NCI-H446 (cell line): ENCODE measurements at places on chromosomes 7 and 10.

DNA sequence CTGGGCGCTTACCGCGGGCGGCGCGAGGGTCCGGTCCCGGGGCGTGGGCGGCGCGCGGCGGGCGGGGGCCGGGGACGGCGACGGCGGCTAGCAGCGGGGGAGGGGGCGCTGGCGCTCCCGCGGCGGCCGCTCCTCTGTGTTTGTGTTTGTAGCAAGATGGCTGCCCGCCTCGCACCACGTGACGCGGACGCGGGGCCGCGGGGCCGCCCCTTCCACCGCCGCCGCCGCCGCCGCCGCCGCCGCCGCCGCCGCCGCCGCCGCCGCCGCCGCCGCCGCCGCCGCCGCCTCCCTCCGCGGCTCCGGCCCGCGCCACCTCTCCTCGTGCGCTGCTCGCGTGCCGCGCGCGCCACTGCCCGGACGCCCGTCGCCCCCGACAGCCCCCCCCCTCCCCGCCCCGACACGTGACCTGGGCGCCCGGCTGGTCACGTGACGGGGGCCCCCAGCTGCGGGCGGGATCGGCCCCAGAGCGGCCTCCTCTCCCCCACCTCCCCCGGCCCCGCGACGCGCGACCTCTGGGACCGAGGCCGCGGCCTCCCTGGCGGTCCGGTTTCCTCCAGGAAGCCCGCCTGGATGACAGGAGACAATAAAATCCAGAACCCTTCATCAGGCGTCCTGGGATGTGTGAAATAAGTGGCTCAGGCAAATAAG, at the start of gene GIGYF1:
Gene GIGYF1 (minus strand): TSS at position 153 of the 648 bp plus-strand sequence. CDS start 6,012 bp downstream, outside the sequence.
- peak; percentile 70 for DNase-seq

GRCh38 chr7:156616269-156617202, 24.0 kb upstream of the RNF32 start:
- DNase-seq, result no peak

DNA sequence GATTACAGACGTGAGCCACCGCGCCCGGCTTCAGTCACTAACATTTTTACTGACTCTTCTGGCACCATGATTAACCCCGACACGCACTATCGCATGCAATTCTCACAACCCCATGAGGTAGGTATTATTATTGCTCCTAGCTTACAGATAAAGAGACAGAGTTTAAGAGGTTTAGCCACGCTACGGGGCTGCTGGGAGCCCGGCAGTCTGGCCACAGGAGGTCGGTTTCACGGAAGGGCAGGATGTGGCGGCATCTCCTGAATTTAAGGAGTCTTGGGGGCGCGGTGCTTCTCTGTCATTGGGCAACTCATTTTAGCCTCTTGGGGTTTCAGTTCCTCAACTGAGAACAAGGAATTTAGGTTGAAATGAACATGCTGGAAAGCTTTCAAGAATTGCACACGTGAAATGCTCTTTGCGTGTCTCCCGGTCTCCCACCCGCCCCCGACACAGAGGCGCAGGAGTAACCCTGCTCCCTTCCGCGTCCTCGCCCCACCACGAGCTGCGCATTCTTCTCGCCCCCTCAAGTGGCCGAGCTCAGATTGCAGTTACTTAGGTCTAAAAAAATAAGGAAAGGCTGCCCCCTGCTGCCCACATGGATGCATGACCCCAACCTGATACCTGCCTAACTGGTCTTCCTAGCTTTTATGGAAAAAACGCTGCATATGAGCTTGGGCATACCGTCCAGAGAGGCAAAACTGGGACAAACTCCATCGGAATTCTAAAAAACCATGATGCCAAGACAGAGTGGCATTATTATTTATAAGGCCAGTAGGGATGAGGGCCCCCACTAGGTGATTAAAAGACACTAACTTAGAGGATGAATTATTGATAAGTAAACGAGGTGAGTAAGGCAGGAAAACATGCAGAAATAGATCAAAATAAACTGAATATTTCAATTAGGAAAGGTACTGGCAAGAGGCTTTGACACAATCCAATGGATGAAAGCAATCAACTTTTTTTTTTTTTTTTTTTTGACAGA, 12.4 kb downstream of the PRSS2 start:
- DNase-seq, result peak; percentile 68

DNA sequence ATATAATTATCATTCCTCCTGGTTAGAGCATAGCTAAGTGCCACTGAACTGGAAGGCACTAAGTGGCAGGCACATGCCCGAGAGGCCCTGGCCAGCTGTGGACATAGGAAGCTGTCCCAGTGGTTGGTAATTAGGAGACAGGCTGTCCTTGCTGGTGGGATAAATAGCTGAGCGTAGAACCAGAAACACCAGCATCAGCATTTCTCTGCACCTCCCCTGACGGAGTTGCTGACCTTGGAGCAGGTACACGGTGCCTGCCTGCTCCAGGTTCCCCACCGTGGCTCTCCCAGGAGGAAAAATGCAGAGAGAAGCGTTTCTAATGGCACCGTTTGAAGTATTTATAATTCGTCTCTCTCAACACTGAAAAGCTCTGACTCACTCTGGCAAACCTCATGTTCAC, 5.6 kb upstream of the ABLIM1 start:
- no peak for DNase-seq

DNA sequence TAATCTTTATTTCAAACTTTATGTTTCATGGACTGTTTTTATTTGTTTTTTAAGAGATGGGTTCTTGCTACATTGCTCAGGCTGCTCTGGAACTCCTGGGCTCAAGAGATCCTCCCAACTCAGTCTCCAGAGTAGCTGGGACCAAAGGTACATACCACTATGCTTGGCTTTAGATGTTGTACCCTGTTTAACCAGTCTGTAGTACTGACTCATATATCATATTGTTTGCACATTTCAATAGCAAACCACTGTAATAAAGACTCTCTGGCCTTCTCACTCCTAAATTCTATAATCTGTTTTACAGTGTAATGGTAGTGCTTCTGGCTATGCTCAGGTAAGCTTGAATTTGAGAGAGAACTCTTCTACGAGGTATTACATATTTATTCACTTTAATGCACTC, 413.6 kb upstream of the PCDH15 start:
- no peak for DNase-seq

DNA sequence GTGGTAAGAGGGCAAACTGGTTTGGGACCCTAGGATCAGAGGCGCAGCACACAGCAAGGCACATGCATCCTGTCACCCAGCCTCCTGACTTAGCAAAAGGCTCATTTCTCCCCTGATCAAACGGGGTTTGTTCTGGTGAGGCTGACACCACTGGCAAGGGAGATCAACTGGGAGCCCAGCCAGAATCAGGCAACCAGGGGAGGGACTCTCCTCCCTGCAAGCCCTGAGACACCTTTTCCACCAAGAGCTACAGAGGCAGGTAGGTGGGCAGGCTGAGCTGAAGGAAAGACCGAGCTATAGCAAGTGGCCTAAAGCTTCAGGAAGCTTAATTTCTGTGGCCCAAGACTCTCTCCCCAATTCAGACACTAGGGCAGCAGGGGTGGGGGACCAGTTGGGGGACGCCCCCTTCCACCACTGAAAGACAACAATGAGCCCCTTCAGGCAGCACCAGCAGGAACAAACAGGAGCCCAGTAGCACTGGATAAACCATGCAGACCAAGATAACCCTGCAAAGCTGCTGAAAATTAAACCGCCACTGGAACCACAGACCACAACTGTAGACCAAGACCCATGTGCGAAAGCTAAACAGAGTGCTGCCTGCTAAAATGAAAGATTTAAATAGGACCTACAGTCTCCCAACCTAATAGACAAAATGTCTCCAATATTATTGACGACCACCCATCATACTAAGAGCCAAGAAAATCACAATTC, 27.1 kb upstream of the SAR1A start:
- DNase-seq, result no peak

DNA sequence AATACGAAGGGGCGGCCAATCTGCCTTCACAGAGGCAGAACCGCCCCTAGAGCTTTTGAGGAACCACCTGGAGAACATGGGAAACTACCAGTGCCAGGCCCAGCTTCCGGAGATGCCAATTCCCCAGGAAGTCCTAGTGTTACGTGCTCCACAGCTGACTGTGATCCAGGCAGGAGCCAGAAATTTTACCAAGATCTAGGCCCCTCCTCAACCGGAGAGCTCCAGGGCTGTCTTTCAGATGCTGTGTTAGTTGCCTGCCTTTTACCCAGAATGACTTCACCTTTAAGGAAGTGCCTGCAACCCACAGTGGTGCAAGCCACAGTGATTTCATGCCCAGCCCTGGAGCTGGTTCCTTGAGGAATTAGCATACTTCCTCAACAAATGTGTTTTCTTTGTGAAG, 62.9 kb downstream of the ELMO1 start:
- no peak for DNase-seq

DNA sequence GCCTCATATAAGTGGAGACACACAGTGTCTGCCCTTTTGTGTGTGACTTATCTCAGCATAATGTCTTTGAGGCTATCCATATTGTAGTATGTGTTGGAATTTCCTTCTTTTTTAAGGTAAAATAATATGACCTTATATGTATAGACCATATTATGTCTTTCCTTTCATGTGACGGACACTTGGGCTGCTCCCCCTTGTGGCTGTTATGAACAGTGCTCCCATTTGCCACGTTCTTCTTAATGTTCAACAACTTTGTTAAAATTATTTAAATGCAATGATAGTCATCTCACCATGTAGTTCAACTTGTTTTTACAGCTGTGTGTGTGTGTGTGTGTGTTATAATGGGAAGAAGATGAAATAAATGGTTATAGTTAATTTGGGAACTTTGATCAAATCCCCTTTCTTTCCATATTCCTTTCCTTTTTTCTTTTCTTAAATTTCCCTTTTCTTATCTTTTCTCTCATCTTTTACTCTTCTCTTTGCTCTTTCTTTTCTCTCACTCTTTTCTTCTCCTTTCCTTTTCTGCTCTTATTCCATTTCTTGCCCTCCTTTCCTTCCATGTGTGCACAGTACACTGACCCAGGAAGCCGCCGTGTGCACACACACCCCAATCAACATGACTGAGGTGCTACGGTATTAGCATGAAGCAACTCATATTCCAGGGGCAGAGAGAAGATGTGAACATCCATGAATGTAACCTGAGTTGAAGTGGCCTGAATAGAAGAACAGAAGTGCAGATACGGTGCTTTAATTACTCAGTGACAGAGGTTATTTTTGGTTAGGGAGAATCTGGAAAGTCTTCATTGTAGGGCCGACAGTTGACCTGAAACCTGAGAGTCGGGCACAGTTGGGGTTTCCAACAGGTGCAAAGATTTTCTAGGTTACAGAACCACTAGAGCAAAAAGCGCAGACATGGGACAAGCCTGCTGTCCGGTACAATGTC, 596.6 kb downstream of the SDK1 start:
- DNase-seq, result no peak

DNA sequence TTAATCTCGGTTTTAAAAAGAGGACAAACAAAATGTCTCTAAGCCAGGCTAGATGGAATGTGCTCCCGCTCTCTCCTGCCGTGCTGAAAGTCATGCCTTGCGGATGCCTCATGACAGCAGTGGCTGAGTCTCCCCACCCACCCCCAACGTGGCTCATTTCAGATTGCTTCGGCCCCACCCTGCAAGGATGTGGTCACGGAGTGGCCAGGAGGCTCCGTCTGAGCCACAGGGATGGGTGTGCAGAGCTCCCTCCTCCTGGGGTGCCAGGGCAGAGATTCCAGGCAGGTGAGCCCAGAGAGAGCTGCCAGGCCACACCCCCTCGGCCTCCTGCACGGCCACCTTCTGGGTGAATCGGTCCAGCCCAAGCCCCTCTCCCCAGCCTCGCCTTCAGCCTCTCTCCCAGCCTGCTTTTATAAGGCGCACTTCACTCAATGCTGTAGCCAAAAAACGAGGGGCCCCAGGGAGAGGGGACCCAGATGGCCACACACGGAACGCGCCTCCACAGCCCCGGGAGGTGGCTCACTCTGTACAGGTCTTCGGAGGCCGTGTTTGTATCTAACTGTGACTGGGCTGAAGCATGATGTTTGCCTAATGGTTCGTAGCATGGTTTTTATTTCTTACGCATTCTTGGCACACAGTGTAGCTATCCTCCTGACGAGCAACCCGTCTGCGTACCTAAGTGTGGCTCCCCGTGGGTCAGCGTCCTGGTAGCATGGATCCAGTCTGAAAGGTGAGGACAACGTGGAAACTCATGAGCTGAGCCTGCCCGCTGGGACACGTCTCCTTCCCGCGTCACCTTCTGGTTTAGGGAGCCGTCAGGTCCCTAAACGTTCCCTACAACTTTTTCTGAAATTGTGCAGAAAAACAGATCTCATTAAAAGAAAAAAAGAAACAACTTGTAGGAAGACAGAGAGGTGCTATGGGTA, 413.8 kb upstream of the FOXK1 start:
- DNase-seq, result no peak

DNA sequence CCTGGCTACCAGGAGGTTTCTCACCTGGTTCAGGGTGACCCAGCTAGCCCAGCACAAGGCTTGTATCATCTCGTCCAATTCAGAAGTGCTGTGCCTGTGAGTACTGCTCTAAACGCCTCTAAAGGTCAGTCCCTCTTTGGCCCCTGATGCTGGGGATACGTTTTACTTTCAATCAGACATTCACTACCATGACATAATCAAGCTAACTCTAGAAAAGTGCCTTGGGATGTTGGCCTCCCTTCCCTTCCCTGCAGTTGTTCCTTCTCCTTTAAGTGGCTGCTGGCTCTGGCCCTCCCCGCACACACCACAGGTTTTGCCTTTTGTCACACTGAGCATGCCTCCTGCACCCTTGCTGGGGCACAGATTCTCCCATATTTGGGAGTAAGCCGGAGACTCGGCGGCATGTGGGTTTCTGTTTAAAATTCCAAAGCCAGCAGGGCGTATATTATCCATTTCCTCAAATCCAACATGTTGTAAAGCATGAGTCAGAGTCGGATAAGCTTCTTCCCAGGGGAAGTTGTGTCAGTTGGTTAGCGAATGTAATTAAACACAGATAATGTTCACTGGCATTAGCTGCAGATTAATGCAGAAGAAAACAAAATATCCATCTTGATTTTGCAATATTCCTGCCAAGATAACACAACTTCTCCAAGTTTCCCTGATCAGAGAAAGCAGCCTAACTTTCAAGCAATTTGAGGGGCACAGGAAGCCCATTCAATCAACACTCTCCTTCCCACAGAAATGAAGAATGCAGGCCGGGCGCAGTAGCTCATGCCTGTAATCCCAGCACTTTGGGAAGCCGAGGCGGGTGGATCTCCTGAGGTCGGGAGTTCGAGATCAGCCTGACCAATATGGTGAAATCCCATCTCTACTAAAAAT, 31.8 kb upstream of the VCL start:
- DNase-seq, result peak; percentile 79

DNA sequence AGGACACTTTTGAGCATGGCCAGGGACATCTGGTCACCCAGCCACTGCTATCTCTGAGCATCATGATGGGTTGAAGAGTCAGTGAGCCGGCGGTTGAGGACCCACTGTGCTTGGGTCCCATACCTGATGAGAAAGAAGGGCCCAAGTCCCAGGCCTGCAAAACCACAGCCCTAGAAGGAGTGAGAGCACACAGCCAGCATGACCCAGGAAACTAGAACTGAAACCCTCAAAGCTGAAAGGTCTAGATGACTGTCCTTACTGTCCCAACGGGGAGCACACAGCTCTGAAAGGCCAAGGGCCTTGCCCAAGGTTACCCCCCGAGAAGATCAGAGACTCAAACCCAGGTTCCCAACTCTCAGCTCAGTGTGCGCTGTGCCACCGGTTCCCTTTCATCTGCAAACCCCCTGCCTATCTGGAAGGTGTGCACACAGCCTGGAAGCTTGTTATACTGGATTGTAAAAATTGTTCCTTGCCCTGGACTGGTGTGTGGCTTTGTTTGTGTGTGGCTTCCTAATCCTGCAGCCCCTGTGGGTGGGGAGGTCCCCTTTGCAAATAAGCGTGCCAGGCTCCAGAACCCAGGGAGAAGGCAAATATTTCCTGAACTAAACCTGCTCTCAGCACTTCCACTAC, 22.6 kb upstream of the PSAP start:
- no peak for DNase-seq

- DNase-seq, result no peak
These were observed 930 bp downstream of the GIMAP6 start for GRCh38 chr7:150631084-150631826.

GRCh38 chr7:91045606-91046005, 218.6 kb upstream of the FZD1 start:
- DNase-seq, result no peak
